Amniotic stem cell (primary cell): ENCODE measurements at places on chromosomes 4 and X.
A peak's percentile ranks its signal among the peaks of the same experiment; 100 is the strongest.

DNA sequence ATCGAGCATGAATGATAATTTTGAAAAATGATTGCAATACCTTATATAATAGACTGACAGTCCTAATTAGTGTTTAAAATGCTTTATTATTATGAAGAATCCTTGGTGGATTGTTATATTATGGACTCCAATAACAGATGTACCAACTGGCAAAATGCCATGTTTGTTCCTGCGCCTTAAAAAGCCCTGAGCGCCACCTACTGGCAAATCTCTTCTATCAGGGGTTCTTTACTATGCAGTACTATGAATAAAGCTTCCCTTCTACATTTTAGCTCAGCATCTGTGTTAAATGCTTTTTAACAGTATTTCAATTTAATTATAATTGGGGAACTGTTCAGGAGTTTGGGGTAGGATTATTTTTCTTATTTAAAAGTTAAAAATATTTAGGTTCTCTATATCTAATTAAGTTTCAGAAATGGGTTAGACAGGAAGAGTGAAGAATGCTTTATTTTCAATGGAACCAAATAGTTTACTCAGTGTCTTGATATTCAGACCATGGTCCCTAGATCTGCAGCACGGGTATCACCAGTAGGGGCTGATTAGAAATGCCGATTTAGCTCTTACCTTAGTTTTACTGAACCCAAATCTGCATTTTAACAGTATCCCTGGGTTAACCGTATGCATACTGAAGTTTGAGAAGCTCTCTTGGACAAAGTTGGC is 20.0 kb downstream of the CFAP97 start:
- DNase-seq = peak; percentile 90

GRCh38 chrX:49082271-49082871 is 2.7 kb upstream of the WDR45 start:
- DNase-seq = no peak

GRCh38 chr4:159455675-159456237 is 352.9 kb downstream of the RAPGEF2 start:
- DNase-seq = peak; percentile 23

- peak; percentile 12 for DNase-seq
Measured at GRCh38 chr4:10403633-10404445, 53.4 kb downstream of the ZNF518B start.

GRCh38 chrX:70478526-70479245 is 34.1 kb downstream of the DLG3 start:
- no peak for DNase-seq

GRCh38 chr4:8090744-8091301 is 67.8 kb downstream of the ABLIM2 start:
- DNase-seq = no peak

DNA sequence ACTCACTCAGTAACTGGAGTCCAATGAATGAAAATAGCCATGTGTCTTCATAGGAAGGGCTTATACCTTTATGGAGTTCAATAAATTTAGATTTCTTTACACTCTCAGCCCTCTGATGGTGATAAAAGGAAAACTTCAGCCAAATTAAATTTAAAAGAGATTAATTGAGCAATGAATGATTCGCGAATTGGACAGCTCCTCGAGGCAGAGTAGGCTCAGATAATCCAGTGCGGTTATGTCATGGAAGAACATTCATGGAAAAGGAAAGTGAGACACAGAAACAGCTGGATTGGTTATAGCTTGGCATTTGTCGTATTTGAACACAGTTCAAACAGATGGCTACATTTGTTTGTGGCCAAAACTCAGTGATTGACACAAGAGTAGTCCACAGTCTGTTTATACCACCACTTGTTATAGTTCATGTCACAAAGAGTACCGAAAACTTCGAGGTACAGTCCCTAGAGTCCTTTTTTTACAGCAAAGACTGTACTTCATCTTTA is 54.6 kb upstream of the TACR3 start:
- DNase-seq = no peak

DNA sequence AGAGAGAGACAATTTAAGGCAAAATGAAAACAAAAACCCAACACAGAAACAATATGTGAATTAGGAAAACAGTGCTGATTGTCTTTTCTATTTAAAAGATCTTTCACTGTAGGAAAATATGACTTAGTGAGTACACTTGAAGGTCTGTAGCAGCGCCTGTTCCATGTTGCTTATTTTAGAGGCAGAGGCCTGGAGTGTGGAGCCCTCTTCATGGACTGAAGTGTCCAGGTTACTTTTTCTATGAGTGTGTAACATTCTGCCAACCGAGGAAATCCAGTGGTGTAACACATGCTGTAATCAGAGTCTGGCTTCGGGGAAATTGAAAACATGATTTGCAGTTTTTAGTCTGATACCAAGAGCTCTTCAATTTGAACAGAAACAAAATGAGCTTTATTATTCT is 64.0 kb upstream of the GPRIN3 start:
- DNase-seq = no peak

GRCh38 chrX:15512401-15512965 is 11.9 kb downstream of the BMX start:
- DNase-seq = no peak
